Sciatic nerve (tissue), 2 donors: ENCODE measurements at places on chromosomes 11 and 22. TPM values are rescaled to one million over a fixed set of nuclear protein-coding genes. Genes with fewer than 3 reads are reported as not detected.

The TPBGL gene
- total RNA-seq = 0.31 TPM

The ZP1 gene
- total RNA-seq = 0.85 TPM

The OR51F2 gene
- not detected for total RNA-seq

The GLYAT gene
- 2.6 TPM for total RNA-seq

The MRGPRE gene
- not detected for total RNA-seq

The DSCAML1 gene
- total RNA-seq = 4.2 TPM

The RGL4 gene
- 1.2 TPM for total RNA-seq

The MUC15 gene
- not detected for total RNA-seq

The ART1 gene
- total RNA-seq = not detected

The CASP12 gene
- total RNA-seq = 2.3 TPM

The SLC35F2 gene
- total RNA-seq = 4.2 TPM

The CASTOR1 gene
- 15.9 TPM for total RNA-seq

The RAC2 gene
- 18.9 TPM for total RNA-seq

The SCUBE1 gene
- 140 TPM for total RNA-seq

The TMEM134 gene
- 49.9 TPM for total RNA-seq

The PPP6R3 gene
- 121 TPM for total RNA-seq

The BIRC3 gene
- total RNA-seq = 22.3 TPM

The FOLR3 gene
- 1.1 TPM for total RNA-seq

The HNRNPUL2 gene
- 51.2 TPM for total RNA-seq

The PKP3 gene
- total RNA-seq = 0.49 TPM

The MRGPRX4 gene
- not detected for total RNA-seq

The GRAP2 gene
- 7.5 TPM for total RNA-seq

The APIP gene
- total RNA-seq = 35.4 TPM
